Fibroblast of skin of abdomen (primary cell): ENCODE measurements at places on chromosomes 12 and 14.

DNA sequence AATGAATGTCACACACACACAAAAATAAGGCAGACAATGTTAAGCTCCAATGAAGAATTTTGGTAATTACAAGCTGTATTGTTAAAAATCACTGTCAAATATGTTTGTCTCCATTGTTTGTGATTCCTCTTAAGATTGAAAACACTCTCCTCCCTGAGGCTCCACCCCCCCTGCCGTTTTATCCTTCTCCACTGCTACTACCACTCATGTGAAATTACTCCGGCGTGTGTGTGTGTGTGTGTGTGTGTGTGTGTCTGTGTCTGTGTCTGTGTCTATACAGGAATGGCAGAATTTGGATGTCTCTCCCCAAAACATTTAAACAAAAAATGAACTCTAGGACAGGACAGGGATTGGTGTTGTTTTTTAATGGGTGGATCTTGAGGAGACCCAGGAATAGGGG is 365.1 kb upstream of the DIO2 start:
- no peak for DNase-seq

- DNase-seq = peak; percentile 22
Measured at GRCh38 chr12:128365651-128366231, 98.8 kb downstream of the TMEM132C start.

DNA sequence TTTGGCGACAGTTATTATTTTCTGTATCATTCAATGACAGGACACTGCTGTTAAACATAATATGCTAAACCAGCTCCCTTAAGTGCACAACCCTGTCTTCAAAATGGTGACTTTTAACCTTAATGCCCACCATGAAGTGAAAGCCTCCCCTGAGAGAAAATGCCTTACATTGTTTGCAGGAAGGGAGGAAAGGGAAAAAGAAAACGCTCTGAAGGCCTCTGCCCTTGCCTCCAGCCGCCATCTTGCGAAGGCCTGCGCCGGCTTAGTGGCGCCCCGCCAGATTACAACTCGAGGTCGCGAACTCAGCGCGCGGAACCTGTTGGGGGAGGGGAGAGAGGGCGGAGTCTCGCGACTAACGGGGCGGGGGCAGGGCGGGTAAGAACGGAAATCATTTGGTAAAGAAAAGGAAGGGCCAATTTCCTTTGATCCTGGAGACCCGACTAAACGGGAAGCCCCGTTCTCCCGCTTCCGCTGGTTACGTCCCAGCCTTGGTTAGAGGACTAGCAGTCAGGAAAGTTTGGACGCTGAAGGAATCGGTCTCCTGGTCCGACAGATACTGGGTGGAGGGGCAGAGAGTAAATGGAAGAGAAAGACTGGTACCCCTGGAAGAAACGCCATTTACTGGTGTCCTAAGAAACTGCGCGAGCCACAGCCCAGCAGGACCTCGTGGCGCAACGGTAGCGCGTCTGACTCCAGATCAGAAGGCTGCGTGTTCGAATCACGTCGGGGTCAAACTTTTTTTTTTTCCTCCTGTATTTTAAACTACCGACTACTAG is 11.6 kb upstream of the TMPO start:
- DNase-seq = peak; percentile 94

DNA sequence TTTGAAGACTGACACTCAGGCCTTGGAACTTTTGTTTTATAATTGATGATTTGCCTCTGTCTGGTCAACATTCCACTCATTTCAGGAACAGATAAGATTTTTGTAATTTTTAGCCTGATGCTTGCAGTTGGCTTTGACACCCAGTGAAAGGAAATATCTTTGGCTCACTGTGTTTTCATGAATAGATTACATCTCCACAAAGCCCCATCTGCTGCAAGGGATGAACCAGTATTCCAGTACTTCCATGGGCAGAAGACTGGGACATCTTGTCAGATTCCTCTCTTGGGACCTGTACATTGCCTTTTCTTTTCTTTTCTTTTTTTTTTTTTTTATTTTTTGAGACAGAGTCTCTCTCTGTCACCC is 28.4 kb downstream of the GSG1 start:
- peak; percentile 58 for DNase-seq

- no peak for DNase-seq
Measured at GRCh38 chr12:65958456-65958855, 134.2 kb downstream of the HMGA2 start.

- peak; percentile 52 for DNase-seq
Measured at GRCh38 chr12:538731-539539, 79.2 kb downstream of the B4GALNT3 start.
